ENCODE measurements at places on chromosomes 2 and 18. TPM values are rescaled to one million over a fixed set of nuclear protein-coding genes. Genes with fewer than 3 reads are reported as not detected.

Gene TBR1
- not detected for total RNA-seq

Gene SCYGR7
- not detected for total RNA-seq

Gene TEX44
- not detected for total RNA-seq

Gene DCDC2C
- total RNA-seq, result not detected

Gene MPPE1
- total RNA-seq, result 36.8 TPM

Gene CAPG
- 105 TPM for total RNA-seq

Gene NMUR1
- 0.45 TPM for total RNA-seq

Gene CHRNG
- total RNA-seq, result not detected

Gene SEPTIN2
- total RNA-seq, result 196 TPM
